ENCODE measurements at places on chromosomes 7 and 10. TPM values are rescaled to one million over a fixed set of nuclear protein-coding genes. Genes with fewer than 3 reads are reported as not detected.

DNA sequence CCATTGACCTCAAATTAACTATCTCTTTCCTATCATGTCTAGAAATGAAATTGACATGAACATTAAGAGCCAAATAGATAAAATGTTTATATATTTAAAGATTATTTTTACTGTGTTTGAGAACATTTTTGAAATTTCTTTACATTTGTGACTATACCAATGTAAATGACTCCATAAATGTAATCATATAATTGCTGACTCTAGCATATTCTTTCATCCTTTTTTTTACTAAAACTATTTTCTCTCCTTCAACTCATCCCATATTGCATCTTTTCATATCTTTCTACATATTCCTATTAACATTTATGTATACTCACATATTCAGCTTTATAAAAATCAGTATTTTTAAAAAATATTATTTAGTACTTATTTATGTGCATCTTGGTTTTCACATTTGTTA is 16.9 kb downstream of the TMEM106B start:
- DNase-seq, result no peak

- DNase-seq, result no peak
Observed at GRCh38 chr7:32522746-32523530, 27.6 kb downstream of the AVL9 start.

DNA sequence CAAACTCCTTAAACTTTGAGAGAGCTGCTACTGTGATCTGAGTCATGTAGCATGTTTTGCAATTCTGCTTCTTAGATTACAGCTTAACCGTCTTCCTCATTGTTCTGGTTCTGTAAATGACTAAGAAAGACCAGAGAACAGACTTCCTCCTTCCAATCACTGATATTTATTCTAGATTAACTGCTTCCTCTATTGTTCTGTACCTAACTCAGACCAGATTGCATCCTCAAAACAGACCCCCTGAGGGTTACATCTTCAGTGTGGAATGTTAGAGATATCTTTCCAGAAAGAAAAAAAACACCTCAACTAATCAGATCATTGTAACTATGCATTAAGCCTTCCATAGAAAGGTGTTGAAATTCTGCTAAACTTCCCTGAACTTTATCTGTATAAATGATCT is 5.7 kb upstream of the PIP start:
- DNase-seq, result no peak

GRCh38 chr7:126791306-126791705 is 461.4 kb downstream of the GRM8 start:
- DNase-seq, result no peak

- no peak for DNase-seq
Observed at GRCh38 chr7:151864081-151864480, 12.8 kb downstream of the PRKAG2 start.

- DNase-seq, result no peak
Observed at GRCh38 chr10:89705466-89705865, 4.1 kb downstream of the KIF20B start.

DNA sequence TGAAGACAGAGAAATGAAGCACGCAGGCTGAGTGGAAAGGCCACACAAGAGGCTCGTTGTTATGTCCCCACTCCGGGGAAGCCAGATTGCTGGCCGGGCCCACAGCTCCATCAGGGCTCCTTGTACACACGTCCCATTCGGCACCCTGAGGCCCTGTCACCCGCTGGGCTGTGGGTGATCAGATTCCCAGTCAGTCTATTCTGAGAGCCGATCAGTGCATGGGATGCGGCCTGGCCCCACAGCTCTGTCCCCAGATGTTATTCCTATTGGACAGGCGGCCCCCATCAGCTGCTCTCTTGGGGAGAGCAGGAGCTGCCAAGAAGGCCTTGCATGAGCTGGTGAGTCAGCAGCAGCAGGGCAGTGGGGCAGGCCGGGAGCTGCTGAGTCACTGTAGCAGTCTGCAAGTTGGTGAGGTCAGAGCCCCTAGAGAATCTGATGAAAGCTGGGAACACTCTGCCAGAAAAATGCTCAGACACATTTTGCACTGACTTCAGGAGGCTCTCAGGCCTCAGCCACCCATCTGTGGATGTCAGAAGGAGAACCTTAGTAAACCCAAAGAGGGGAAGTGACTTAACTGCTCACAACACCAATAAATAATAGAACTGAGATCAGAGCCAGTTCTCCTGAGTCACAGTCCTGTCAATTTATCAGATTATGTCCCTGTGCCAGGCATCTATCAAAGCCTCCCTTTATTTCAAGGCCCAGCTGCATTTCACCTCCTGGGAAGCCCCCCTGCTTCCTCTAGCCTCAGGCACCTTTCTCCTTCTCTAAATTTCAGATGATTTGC is 9.4 kb upstream of the PSAP start:
- peak; percentile 96 for DNase-seq

GRCh38 chr7:156903232-156903909 is 10.4 kb upstream of the LMBR1 start:
- DNase-seq, result peak; percentile 21

- no peak for DNase-seq
Observed at GRCh38 chr10:52378124-52378523, 64.0 kb downstream of the DKK1 start.

DNA sequence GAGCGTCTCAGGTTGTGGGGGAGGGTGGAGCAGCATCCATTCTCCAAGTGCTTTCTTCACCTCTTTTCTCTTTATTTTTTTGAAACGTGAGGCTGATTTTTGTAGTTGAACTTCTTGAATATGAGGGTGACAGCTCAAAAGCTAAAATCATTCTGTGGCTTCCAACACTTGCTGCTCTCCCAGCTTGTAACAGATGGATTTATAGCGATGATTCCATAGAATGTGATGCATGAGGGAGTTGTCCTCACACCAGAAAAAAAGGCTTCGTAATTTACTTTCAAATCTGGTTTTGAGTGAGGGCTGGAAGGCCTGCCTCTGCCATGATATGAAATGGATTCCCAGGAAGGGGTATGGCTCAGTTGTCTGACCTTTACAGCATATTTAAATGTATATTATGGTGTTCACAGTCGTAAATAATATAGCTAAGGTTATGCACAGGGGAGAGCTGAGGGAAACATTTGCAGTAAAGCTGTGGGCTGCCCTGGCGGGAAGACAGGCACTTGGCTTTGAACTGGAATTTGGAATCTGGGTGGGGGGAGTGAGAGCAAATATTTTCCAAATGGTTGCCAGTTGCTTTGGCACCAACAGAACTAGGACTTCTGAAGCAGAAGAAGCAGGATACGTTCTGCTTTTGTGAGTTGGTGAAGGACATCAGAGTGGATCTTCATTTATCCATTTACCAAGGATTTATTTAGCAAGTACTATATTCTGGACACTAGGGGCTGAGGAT is 166.7 kb downstream of the SORCS3 start:
- DNase-seq, result no peak

- no peak for DNase-seq
Observed at GRCh38 chr7:46127814-46128213, 206.7 kb upstream of the IGFBP3 start.

DNA sequence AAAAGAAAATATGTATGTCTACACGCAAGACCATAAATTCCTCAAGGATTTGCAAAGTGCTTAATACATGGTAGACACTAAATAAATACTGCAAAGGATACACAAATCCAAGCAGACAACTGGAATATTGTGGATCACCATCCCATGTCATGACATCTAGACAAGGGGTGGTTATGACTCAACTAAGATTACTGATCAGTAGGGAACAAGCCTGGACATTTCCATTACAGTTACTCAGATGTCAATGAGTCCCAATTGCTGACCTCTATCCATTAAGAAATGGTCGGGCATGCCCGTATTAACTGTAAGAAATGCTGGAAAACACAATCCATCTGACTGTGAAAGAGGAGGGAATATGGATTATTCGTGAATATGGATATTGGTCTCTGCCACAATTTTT is 27.6 kb upstream of the RUFY2 start:
- DNase-seq, result no peak

GRCh38 chr7:149130572-149131198 is 4.6 kb upstream of the ZNF425 start:
- DNase-seq, result no peak

DNA sequence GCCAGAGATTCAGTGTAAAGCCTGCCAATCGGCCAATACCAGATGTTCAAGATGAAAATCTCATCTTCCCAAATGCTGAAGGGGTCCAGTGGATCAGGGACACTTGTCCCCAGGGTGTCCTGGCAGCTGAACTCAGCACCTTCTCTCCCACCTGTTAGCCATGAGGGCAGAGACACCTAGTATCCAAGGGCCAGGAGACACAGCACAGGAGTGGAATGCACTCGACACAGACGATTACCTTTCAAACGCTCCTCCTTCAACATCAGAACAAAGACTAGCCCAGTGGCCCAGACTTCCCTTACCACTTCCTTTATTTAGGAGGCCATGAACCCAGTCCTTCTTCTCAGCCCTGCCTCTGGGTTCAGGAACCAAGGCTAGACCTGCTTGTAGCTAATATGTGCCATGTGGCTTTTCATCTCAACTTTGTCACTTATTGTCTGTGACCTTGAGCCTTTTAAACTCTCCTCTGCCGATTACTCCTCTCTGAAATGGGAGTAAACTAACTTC is 180.3 kb upstream of the PLXNA4 start:
- no peak for DNase-seq

DNA sequence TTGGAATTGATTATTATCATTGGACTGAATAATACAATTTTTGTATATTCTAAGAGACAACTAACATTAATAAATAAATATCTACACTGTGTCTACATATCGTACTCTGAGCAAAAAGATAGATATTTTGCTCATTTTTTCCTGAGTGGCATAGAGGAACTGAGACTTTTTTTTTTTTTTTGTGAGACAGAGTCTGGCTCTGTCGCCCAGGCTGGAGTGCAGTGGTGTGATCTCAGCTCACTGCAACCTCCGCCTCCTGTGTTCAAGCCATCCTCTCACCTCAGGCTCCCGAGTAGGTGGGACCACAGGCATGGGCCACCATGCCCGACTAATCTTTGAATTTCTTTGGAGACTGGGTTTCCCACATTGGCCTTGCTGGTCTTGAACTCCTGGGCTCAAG is 14.0 kb downstream of the KMT2E start:
- DNase-seq, result no peak

GRCh38 chr10:10313149-10313835 is 704.4 kb upstream of the CELF2 start:
- DNase-seq, result peak; percentile 36

DNA sequence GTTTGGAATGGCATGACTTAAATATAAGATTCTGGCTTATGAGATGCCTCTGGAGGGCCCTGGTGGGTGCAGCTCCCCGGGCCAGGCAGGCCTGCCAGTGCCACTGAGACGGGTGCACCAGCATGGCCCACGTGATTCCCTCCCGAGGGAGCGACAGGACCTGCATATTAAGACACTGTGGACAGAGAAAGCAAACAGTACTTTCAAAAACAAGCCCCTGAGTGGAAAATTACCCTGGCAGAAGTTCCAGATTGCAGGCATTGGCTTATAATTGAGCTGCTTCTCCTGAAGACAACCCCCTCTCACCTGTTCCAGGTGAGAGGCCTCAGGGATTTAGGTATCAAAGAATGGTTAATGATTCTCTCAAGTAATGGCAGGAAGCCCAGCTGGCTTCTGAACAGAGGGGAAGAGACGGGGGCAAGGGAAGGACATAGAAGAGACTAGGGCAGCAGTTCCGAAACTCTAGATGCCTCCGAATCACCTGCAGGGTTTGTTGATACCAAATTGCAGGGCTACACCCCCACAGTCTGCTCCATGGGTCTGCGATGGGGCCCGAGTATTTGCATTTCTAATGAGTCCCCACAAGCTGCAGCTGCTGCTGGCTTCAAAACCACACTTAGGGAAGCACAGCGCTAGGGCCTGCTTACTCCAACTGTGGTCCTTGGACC is 66.0 kb upstream of the DOCK1 start:
- no peak for DNase-seq

- DNase-seq, result no peak
Observed at GRCh38 chr10:129085811-129086210, 381.2 kb upstream of the MGMT start.

DNA sequence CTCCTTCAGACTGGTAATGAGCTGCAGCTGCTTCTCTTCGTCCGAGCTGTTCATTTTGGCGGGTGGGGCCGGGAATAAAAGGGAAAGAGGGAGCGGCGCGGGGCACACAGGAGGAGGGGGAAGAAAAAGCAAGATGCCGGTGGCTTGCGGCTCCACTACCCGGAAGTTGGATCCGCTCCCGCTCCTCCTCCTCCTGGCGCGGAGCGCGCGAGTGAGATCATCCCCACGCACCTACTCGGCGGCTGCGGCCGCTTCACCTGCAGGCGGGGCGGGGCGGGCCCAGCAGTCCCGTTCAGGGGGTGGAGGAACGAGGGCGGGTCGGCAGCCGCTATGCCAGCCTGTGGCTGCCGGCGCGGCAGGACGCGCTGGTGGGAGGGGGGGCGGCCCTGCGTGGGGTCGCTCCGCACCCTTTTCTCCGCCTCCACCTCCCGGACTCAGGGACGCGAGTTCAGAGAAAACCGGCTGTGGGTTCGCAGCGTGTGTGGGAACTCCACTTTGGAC is at the start of gene SHTN1:
Gene SHTN1, minus strand, starts transcription at position 162 of the 501 bp plus-strand sequence. Its CDS starts 108 bp downstream, at position 54.
- peak; percentile 91 for DNase-seq

DNA sequence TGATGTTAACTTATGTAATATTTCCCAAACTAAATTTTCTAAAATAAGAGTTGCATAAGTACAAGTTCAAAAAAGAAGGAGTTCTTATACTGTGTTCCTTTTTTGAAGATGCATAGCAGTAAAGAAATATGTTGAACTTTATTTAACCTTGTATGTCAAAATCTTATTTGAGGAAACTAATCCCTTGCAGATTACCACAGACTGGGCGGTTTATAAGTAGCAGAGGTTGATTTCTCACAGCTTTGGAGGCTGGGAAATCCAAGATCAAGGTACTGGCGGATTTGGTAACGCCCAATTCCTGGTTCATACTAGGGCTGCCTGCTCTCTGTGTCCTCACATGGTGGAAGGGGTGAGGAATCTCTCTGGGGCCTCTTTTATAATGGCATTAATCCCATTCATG is 68.5 kb downstream of the GNAT3 start:
- DNase-seq, result no peak

FXYD4 gene
- not detected for total RNA-seq

ACSM6 gene
- not detected for total RNA-seq

TMEM196 gene
- not detected for total RNA-seq

AKR1C4 gene
- not detected for total RNA-seq

IL6 gene
- 2.0 TPM for total RNA-seq

ZNF282 gene
- 20.2 TPM for total RNA-seq

SPDYE16 gene
- total RNA-seq, result not detected

PRKRIP1 gene
- total RNA-seq, result 26.2 TPM

C10orf53 gene
- total RNA-seq, result not detected

VWA2 gene
- not detected for total RNA-seq

Measured in Caki2 (cell line).